T-helper 17 cell (primary cell): ENCODE measurements at places on chromosomes 11 and 22.

- no peak for DNase-seq
These were observed 78.4 kb upstream of the CCDC90B start for GRCh38 chr11:83364500-83365045.

- no peak for DNase-seq
These were observed 20.4 kb downstream of the C22orf23 start for GRCh38 chr22:37932821-37933578.

GRCh38 chr22:29351042-29351441 is 35.5 kb upstream of the RASL10A start:
- no peak for DNase-seq

DNA sequence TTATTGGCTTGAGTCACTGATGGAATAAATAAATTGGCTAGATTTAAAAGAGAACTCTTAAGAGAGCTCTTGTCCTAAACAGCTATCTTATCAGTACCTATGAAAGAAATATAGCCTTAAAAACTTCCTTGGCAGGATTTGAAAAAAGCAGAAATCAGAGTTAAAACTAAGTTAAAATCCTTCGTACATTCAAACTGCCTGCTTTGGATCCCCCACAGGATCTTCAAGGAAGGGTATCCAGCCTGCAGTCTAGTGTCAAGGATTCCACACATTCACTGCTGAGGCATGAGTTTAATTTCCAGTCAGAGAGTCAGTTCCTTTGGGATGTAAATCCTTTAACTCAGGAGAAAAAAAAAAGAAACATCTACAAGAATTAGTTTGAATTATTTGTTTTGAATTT is 242.9 kb upstream of the UBASH3B start:
- no peak for DNase-seq

GRCh38 chr11:117605331-117605730 is 191.7 kb downstream of the DSCAML1 start:
- DNase-seq: no peak

DNA sequence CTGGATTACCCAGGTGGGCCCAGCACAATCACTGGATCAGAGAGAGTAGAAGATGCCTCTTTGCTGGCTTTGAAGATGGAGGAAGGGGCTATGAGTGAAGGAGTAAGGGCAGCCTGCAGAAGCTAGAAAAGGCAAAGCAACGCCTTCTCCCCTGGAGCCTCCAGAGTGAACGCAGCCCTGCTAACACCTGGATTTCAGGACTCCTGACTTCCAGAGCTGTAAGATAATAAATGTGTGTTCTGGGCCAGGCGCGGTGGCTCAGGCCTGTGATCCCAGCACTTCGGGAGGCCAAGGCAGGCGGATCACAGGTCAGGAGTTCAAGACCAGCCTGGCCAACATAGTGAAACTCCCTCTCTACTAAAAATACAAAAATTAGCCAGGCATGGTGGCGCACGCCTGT is 102.4 kb downstream of the MORC2 start:
- no peak for DNase-seq

DNA sequence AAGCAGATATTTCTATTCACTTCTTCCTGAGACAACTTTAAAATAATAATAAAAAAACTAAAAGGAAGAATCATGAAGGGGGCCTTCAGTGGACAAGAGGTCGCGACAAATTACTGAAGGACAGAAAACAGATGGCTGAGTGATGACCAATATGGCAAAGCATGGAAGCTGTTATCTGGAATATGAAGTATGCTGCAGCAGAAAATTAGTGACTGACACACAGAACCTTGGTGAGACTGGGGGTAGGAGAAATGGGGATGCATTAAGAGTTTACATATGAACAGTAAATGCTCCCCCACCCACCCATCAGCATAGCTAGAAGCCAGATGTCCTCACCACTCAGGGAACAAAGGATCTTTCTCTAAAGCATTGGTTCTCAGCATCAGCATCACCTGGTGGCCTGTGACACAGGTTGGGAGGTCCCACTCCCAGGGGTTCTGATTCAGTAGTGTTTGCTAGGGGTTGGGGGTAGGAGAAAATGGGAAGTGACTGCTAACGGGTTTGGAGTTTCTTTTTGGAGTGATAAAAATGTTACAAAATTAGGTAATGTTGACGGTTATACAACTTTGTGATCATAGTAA is 59.7 kb downstream of the NARS2 start:
- DNase-seq: no peak

DNA sequence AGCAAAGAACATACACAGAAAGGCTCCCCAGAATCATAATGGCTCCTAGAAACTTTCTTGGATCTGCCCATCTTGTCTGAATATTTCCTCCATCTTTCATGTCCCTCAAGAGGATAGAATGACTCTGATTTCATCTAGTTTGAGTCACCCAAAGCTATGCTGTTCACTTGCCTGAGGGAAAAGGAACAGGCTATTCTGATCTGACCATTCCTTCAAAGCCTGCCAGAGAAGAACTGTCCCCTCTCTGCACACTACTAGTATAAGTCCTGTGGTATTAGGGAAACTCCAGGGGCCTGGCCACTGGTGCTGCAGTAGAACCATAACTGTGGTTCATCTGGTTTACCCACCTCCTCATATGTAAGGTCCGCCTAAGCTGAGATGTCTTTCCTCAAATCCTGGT is 2.4 kb upstream of the PATE1 start:
- DNase-seq: no peak

- DNase-seq: no peak
These were observed 67.5 kb downstream of the PLEKHA7 start for GRCh38 chr11:16946477-16947282.

GRCh38 chr11:109247071-109247470 is 174.9 kb upstream of the C11orf87 start:
- DNase-seq: no peak

- DNase-seq: no peak
These were observed 204 bp downstream of the FADS2 start for GRCh38 chr11:61828379-61828628.

DNA sequence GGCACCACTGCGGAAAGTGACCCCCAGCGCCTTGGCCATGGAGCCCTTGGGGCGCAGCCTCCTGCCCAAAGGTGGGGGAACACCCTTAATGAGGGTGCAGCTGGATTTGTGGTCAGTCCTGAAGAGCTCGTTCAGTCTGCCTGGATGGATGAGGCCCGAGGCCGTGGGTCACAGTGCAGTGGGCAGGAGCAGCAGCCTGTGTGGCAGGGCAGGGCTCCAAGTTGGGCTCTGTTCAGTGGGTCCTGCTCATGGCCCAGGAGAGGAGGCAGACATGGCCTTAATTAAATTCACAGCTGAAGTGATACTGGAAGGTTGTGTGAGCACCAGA is 33.3 kb downstream of the FAM83F start:
- DNase-seq: no peak

DNA sequence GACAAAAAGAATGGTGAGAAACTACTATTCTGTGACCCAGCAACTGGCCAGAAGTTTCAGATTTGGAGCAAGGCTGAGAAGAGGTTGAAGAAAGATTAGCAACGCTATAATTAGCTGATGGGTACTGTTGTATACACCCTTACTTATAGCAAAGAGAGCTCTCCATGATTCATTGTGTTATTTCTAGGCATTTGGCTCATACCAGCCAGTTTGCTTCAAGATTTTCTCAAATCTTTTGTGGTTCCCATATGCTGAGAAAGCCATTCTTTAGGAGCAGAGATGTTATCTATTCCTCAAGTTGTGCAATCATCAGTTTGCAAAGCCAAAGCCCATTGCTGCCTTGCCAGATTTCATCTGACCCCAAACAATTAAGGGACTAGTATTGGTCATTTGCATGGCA is 179.4 kb downstream of the ETS1 start:
- DNase-seq: no peak

DNA sequence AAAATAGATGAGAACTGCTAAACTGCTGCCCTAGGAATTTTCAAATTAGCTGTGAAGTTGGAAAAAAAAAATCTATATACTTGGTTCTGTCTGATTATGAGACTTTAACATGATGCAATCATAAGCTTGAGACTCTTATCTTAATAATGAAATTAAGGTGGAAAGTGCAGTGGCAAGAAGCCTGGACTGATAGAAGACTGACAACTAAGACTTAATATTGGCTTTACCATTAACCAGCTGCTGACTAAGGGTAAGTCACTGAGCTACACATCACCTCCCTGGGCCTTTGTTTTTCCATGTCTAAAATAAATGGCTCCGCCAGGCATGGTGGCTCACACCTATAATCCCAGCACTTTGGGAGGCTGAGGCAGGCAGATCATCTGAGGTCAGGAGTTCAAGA is 56.9 kb downstream of the SLC35F2 start:
- DNase-seq: no peak

GRCh38 chr11:1717745-1718144 is 20.8 kb downstream of the KRTAP5-6 start:
- DNase-seq: no peak

- DNase-seq: no peak
These were observed 472.9 kb downstream of the SOX6 start for GRCh38 chr11:15883455-15883920.

DNA sequence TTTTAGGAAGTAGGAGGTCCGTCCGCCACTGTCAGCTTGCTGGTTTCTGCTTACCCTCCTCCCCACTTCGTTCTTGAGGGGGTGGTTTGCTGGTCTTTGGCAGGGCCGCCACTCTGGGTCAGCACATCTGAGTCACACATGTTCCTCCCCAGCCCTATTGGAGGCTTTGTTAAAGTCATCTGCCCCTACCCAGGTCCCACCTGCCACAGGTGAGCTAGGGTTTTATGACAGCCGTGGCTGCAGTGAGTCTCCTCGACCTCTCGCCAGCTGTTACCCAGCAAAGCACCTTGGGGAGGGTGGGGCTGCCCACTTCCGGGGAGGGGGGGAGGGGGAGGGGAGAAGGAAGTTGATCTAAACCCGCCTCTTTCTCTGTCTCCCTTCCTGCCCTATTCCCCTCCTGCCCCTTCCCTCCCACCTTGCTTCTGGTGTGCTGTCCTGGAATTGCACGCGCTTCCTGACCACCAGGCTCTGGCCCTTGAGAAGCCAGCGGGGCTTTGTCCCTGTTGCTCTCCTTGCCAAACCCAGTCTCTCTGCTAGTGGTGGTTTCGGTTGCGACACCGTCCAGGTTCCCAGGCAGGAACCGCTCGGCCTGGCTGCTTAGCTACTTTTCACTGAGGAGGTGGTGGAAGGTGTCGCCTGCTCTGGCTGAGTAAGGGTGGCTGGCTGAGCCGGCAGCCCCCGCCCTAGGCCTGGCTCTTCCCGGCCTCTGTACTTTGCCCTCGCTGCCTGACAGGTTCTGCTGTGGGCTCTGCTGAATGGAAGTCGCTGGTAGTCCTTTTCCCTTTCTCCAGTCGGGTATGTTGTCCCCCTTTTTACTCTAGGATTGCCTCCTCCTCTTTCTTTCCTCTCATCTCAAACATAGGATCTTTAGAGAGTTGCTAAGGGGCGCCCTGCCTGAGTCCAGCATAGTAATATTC is 28.5 kb downstream of the RCOR2 start:
- peak; percentile 59 for DNase-seq

DNA sequence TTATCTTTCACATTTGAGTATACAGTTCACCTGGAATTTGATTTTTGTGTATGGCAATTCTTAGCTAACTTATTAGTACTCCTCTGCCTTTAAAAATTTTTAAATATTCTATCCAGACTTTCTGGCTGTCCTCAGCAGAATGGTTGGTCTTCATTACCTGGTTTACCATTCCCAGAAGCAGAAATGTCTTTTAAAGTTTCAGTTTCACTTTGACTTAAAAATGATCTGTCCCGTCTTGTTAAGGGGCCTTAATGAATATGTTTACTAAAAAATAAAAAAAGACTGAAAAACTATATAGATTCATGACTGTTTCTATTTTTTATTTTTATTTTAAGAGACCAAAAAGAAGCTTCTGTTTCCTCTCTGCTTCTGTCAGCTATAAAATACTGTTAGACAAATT is 70.5 kb upstream of the TNRC6B start:
- DNase-seq: no peak

GRCh38 chr22:47607486-47607885 is 845.0 kb downstream of the TBC1D22A start:
- no peak for DNase-seq

GRCh38 chr11:32110795-32111194 is 19.9 kb downstream of the RCN1 start:
- no peak for DNase-seq

DNA sequence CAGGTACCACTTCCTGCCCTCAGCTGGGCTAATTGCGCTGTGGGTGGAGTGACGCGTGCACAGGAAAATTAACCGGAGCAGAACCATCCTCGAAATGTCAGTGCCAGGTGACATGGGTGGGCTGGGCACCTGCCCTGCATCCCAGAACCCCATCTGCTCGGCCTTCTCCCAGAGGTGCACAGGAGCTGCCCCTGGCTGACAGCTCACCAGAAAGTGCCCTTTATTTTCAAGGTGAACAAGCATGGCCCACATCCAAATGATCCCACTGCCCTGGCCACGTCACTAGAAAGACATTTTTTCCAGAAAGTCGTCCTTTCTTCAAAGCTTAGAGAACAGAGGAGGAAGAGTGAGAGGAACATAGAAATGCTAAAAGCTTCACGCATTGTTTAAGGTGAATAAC is 4.1 kb upstream of the ELFN2 start:
- DNase-seq: no peak

DNA sequence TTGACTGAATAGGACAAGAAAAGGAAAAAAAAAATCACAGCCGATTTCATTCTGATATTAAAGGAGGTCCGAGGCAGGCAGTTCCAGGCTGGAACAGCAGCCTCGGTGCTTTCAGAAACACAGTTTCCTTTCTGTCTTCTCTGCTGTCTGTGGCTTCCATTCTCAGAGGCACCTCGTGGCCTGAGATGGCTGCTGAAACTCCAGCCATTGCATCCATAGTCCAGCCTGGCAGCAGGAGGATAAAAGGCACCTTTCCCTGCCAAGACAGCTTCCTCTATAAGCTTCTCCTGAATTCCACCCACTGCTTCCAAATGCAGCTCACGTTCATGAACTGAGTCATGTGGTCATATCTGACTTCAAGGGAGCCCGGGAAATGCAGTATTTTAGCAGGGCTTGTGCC is 390.5 kb downstream of the TBC1D22A start:
- DNase-seq: no peak

DNA sequence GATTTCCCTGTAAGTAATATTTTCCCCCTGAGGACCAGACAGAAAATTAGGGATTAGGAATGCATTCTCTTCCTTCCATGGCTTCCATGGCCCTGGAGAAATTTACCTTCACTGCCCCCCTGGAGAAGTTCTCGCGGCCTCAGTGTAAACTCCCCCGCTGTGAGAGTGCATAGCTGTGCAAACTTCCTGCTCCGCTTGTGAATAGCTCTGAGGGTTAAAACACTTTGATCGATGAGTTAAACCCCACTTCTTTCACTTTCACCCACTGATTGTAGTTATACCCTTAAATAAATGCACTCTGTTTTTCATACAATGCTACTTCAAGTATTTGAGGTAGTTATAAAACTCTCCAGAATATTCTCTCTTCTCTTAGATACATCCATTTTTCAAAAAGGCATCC is 190.8 kb downstream of the DSCAML1 start:
- no peak for DNase-seq
